Stimulated activated CD4-positive, alpha-beta T cell treated with anti-CD3 and anti-CD28 coated beads, Interleukin-12 subunit alpha, Interleukin-12 subunit beta, amount 100 ng/mL, for 48 hours (primary cell): ENCODE measurements at places on chromosomes 13 and 19.

- peak; percentile 30 for DNase-seq
Measured at GRCh38 chr13:75312884-75313520, 169.0 kb downstream of the TBC1D4 start.

GRCh38 chr19:32458500-32459123, 53.0 kb downstream of the DPY19L3 start:
- DNase-seq = no peak

DNA sequence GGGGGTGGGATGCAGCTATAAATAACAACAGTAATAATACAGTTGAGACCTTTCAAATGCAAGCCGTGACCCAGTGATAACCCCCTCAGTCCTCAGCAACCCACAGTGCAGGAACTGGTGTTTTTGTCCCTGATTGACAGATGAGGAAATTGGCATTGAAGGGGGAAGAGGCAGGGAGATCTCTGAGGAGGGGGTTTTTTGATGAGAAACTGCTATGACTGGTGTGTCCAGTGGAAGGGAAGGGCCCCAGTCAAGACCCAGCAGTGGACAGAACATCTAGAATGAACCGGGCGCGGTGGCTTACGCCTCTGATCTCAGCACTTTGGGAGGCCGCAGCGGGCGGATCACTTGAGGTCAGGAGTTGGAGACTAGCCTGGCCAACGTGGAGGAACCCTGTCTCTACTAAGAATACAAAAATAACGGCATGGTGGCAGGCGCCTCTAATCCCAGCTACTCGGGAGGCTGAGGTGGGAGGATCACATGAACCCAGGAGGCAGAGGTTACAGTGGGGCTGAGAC, 1.9 kb downstream of the MAP1S start:
- DNase-seq = no peak

DNA sequence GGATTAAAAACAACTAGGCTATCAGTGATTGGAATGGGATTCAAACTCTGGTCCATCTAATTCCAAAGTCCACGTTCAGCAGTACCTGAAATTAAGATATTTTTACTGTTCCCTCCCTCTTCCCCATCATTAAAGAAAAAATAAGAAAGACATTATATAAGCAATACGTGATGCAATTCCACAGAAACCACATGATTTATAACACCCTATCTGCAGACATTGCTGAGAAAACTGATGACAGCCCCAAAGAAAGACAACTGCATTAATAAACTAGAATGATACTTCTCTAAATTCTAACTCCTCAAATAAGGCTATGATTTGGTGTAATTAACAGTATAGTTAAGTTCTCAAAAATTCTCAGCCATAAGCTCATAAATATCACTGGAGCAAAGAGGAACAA, 19.1 kb downstream of the LNX2 start:
- no peak for DNase-seq

GRCh38 chr19:1087813-1088415, 7.3 kb downstream of the POLR2E start:
- DNase-seq = no peak

DNA sequence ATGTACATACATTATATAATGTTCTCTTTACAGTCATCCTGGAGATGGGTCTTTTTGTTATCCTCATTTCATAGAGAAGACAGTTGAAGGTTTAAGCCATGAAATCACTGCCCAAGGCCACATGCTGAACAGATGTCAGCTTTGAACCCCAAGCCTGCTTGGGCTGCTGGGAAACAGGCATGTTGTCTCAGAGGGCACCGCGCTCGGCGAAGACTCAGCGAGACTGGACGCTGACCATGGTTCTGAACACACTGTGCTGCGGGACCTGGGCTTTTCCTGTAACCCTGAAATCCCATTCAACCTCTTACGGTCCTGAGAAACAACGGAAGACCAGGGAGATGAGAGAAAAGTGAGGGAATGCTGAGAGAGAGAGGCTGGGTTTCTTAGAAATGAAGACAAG, 27.3 kb downstream of the LRFN3 start:
- peak; percentile 21 for DNase-seq

DNA sequence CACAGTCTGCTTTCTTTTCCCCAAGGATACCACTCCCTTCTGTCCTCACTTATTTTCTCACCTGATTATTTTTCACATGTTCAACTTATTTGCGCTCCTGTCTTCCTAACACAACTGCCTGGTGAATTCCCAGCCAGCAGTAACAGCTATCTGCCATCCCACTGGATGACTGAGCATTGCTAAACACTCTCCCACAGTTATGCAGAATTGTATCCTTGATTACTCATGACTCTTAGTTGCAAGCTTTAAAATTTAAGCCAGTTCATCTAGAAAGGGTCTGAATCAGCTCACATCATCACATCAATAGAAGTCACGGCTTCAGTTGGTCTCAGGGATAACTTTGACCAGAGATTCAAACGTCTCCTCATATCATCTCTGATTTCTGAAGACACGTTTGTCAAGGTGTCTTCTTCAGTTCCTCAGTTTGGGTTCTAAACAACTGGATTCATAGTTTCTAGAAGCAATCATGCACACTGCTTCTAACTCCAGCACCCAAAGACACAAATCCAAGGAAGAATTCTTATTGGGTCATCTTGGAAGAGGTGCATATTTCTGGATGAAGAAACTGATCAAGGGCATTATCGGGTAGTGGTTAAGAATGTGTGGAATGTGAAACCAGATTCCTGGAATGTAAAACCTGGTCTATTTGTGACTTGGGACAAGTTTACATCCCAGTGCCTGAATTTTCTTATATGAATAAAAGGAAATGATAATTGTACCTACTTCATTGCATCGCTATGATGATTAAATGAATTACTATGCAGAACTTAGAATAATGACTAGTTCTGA, 13.9 kb upstream of the DACH1 start:
- no peak for DNase-seq

GRCh38 chr19:33547676-33548075, 26.1 kb upstream of the PEPD start:
- no peak for DNase-seq

DNA sequence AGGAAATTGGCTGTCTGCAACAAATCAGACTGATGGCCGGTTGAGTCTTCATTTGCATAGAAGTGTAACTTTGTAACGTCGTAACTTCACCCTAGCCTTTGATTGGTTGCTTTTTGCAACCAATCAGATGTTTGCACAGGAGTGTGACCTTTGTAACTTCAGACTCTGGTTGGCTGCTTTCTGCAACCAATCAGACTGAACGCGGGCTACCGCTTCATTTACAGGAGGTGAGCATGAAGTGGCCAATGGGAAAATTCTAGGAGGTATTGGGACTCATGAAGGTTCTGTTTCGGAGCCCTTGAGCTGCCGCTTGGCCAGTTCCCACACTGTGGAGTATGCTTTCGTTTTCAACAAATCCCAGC, 441 bp upstream of the ZNF559 start:
- peak; percentile 35 for DNase-seq

DNA sequence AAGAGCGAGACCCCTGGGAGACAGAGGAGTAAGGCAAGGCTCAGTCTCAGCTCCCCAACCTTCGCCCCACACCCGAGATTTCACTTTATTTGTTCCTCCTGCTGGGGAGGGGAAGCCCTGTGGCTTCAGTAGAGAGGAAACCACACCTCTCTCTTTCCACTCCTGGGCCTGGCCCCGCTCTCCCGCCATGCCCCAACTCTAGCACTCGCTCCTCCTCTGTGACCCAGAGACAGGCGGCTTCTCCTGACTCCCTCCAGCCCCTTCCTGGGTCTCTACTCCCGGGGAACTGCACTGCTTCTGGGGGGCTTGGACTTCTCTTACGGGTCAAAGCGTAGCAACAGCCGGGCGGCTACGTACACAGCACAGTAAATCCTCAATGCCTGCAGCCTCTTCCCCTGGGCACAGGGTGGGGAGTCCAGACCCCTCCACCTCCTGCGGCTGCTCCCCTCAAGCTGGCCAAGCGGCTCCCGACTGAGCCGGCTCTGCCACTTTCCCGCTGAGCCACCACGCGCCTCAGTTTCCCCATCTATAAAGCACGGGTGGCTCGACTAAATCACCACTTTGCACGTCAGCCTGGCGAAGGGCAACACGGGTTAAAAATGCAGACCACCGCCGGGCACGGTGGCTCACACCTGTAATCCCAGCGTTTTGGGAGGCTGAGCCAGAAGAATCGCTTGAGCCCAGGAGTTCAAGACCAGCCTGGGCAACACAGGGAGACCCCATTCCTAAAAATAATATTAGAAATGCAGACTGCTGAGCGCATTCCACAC, 1.4 kb downstream of the RNF126 start:
- peak; percentile 58 for DNase-seq

DNA sequence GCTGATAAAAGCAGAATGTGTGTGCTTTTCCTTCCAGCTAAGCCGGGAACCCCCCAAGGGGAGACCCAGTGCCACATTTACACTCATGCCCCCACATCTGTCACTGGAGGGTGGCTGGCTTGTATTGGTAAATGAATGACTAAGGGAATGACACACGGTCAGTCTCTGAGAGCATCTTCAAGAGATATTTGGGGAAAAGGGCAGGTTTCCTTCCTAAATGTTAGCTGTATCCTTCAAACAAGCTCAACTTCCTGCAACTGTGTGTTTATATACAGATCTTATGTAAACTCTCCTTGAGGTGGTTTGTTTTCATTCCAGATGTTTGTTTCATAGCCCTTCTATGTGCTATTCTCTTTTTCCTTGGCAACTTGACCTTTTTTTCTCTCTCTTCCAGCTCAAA, 192.6 kb downstream of the COL4A1 start:
- no peak for DNase-seq

DNA sequence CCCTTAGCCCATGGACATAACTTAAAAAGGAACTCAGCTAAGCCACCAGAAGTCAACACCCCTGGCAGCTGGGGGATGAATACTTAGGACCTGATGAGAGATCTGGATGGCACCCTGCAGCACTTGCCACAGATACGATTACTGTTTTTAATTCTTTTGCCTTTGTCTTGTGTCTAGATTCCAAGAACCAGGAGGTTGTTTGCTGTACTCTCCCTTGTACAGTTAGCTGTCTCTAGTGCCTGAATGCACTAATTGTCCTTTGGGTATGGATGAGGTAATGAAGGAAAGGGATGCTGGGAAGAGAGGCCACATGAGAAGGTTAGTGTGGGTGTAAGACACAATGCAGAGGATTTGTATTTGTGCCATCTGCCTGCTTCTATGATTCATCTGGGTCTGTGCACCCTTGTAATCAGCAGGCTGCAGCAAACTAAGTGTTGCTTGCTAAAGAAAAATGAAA, 385.8 kb downstream of the KCNRG start:
- no peak for DNase-seq

- no peak for DNase-seq
Measured at GRCh38 chr19:1293782-1294604, 8.3 kb downstream of the EFNA2 start.

GRCh38 chr19:10756791-10757190, 38.9 kb downstream of the DNM2 start:
- DNase-seq = no peak

GRCh38 chr13:41313117-41313516, 2.0 kb downstream of the NAA16 start:
- DNase-seq = no peak

- peak; percentile 27 for DNase-seq
Measured at GRCh38 chr19:4556597-4557127, 2.8 kb downstream of the SEMA6B start.

GRCh38 chr19:38433268-38433733, at the start of gene RYR1:
Gene RYR1 (plus strand): TSS chr19:38433691. CDS start chr19:38433830, 139 bp downstream.
- DNase-seq = no peak

GRCh38 chr19:29538651-29539050, 12.9 kb downstream of the VSTM2B start:
- DNase-seq = no peak

DNA sequence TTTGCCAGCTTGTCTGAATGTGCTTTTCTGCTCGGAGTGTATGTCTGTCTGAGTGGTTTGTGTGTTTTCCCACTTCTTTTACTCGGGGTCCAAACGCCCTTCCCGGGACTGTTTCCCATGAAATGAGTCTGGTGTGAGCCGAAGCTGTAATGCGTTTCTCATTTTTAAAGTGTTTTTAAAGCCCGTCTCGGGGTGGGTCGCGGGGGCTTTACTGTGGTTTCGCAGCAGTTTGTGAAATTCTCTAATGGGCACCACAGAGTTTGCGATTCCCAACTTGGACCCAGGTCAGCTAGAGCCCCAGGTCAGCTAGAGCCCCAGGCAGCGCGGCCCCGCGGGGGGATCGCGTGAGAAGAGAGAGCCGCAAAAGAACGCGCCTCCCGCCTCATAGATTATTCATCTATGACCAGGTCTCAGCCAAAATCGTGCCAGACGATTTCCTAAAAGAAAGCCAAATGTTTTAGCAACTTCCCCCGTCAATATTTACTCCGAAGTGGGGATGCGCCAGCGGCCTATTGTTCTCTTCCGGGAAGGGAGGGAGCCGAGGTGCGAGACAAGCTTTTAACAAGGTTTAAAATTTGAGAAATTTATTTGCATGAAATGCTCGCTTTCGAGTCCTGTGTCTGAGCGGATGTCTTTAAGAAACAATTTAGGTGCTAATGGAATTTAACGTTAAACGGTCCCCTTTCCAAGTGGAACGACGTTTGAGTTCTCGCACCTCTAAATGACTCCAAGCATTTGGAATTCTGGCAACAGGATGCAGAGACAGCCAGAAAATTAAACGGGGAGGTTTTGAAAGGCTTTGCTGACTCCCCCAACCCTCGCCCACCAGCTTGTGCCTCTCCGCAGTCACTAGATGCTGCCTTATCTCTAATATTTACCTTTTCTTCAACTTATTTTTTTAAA, 2.2 kb downstream of the ZIC2 start:
- no peak for DNase-seq

GRCh38 chr13:106911627-106912026, 343.7 kb upstream of the ARGLU1 start:
- DNase-seq = no peak

DNA sequence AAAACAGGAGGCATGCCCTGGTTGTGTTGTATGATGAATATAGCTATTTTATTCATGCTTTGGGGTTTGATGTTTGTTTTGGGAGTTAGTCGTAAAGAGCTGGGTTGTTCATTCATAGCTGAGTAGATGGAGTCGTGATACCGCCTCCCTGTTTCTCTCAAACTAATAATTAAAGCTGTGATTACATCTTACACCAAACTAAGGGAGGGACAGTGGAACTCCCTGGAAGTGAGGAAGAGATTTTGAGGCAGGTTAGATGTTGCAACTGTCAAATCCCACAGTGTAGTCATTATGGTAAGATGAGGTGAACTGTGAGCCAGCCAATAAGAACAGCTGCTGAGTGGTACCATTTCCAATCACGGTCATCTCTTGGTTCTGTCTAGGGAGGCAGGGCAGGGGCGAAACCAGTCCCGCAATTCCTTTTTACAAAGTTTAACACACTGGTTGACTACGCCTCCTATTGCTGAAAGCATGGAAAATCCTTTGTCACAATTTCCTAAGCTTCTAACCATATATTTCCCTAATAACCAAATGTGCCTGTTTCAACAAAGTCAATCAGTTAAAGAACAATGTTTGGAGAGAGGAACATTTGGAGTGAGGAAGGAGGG, 207.6 kb upstream of the SERP2 start:
- DNase-seq = no peak

DNA sequence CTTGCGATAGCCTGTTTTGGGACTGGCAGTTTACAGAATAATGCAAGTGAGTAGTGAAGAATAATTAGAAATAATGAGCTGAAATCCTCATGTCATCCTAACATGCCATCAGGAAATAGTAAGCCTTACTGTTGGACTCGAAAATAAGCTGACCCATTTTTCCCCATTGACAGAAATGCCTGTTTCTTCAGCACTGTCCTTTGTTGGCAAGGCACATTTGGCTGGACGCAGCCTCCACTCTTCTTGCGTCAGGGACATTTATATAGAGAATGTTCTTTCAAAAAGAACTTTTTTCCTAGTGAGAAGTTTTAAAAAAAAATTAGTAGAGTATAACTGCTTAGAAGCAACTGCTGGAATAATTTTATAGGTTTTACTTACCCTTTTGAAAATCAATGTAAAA, 47.1 kb downstream of the ARHGAP35 start:
- no peak for DNase-seq
